ENCODE measurements at places on chromosomes 2 and 18. TPM values are rescaled to one million over a fixed set of nuclear protein-coding genes. Genes with fewer than 3 reads are reported as not detected.

Gene SERPINB10
- not detected for total RNA-seq

Gene RAB6D
- not detected for total RNA-seq

Gene MLPH
- total RNA-seq, result 27.1 TPM

Gene FTCDNL1
- total RNA-seq, result 3.5 TPM

Gene RFX8
- total RNA-seq, result not detected

Gene LCT
- not detected for total RNA-seq

- DNase-seq, result no peak
Measured at GRCh38 chr18:63999871-64000270, 30.0 kb downstream of the SERPINB8 start.

DNA sequence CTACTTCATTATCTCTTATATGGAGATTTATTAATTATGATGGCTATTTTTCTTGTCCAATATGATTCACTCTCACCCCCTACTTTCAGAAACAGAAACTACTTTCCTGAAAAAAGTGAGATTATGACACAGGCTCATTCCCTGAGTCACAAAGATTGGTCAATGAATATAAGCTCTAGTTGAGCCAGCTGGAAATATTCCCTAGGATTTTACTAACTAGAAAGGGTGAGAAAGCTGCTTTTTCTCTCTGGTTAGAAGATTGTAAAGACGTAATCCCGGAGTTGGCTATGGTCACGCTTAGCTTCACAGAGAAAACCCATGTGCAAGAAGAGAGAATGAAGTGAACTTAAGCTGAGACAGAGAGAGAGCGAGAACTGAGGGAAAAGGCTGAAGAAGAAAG lies 223.7 kb upstream of the SMAD7 start:
- no peak for DNase-seq

DNA sequence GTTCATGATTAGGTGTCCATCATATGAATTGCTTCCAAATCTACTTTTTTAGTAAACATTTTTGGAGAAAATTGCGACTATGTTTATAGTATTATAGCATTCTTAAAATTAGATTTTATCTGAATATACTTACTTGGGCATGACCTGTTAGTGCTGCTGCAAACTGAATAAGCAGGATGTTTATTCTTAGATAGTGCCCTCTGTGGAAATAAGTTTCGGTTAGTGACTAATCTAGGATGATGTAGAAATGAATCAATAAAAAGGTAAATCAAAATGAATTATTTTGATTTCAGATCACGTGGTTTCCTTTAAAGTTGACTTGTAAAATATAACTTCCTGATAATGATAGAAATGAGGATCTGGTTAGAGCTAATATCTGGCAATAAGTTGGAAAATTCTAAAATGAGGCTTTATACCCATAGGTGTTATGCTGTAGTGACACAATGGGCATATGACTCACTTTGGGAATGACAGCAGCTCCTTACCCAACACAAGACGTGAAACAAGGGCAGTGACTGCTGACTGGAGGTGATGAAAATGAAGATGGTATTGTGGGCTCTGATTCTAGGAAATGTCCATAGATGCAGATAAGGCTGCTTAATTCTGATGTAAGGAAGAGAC lies 165.8 kb upstream of the TCF4 start:
- no peak for DNase-seq

- DNase-seq, result no peak
Measured at GRCh38 chr2:9663008-9663879, 32.4 kb upstream of the YWHAQ start.

DNA sequence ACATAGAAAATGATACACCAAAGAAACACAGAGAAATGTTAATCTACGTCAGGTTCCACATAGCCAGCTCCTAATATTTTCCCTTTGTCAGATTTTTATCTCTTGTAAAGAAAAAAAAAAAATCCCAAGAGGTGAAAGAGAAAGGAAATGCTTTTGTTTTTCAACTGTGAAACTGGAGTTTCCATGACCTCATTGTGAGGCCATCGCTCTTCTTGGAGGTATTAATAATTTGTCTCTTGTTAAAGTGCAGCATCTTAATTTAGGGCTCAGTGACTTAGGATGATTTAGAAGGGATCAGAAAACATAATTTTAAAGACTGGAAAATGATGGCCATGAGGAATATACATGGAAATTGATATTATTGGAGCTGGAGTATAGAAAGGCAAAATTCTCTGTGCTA lies 21.7 kb downstream of the ARHGAP28 start:
- no peak for DNase-seq

GRCh38 chr18:62732617-62733016 lies 17.3 kb downstream of the PHLPP1 start:
- no peak for DNase-seq

DNA sequence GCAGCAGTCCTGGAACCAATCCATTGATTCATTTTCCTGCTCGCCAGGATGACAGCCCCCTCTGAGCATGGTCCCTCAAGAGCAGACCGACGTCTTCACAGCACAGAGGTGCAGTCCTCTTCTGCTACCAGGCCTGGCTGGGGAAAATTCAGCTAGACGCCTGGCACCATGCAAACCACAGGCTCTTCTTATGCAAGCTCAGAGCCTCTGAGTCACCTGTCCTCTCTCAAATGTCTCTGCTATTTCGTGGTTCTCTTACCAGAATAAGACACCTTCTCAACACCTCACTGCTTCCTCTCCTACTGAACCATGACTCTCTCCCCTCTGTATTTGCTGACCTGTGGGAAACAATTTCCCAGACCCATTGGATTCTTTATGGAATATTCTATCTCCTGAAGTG lies 79.8 kb upstream of the CYRIA start:
- no peak for DNase-seq

DNA sequence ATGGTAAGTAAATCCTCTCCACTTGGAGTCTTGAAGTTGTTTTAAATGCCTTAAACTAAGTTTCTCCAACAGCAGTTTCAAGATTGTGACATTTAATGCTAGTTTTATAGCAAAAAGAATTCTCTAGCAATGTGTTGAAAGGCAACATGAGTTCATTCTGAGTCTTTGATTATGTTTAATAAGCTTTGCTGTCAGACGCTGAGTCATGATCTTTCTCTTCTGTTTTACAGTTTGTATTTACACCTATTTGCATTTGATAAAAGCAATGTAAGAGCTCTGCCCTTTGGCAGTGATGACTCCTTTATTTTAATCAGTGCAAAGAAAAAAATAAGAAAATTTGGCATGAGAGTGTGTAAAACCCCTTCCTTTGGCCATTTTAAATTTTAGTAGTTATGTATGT lies 497.7 kb downstream of the STK39 start:
- DNase-seq, result no peak

GRCh38 chr2:69791045-69791444 lies 38.4 kb upstream of the GMCL1 start:
- DNase-seq, result no peak

GRCh38 chr2:168244318-168244717 lies 3.1 kb downstream of the STK39 start:
- no peak for DNase-seq

DNA sequence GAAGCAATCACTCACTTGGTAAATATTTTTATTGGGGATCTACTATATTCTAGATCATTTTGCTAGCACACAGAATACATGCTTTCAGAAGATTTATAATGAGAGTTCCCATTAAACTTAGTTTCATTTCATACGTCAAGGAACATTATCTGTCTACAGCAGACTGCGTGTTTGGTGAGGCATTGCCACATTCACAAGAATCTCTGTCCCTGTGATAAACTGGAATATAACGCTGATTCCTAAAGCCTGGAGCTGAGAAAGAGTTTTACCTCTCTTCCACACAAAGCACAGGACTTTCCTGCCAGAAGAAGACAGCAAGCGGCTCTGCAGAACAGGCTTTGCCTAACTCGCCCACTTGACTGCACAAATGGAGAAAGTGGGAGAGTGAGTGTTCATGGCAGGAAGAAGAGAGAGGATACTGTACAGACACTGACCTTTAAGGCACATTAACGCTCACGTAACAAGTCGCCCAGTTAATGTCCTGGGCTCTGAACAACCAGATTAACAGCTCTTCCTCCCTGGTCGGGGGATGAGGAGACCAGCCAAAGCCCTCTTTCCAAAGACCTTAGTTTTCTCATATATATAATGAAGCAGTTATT lies 356.2 kb downstream of the GPD2 start:
- no peak for DNase-seq

GRCh38 chr18:64330931-64331330 lies 182.0 kb upstream of the LINC00305 start:
- no peak for DNase-seq

GRCh38 chr2:158489366-158490112 lies 32.8 kb downstream of the PKP4 start:
- DNase-seq, result no peak

DNA sequence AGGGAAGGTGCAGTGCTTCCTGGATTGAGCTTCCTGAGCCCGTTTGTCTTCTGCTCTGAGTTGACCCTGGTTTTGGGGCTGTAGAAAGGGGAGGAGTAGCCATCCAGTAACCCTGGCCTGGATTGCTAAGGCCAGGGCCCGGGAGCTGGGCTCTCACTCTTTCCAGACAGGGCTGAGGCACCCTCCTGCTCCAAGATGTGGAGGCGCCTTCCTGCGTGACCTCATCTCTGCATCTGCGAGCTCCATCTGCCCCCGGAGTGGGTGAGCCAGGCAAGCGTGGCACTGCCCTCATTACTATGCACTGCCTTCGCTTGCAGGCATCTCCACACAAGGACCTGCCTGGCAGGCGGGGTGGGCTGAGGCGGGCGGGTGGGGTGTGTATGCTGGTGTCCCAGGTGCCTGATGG lies 58.0 kb downstream of the RAB31 start:
- DNase-seq, result no peak

DNA sequence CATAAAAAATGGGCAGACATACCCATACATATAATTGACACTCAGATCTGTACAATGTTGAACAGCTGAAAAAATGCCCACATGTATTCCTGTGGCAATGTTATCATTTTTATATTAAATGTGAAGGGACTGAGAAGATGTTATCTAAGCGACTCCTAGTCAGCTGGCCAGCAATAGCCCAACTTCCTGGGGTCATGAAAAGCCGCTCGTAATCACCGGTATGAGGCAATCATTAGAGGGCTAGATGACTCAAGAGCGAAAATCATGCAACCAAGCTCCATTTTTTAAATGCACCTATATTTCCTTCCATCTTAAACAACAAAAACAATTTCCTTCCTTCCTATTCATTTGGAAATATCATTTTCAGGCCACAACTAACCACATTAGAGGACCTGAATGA lies 274.6 kb upstream of the CCDC68 start:
- DNase-seq, result no peak

All from right atrium auricular region (tissue), 2 donors.